ENCODE measurements at places on chromosomes 2 and 18.

GRCh38 chr2:55862246-55862645 lies 61.3 kb downstream of the EFEMP1 start:
- DNase-seq, result no peak

DNA sequence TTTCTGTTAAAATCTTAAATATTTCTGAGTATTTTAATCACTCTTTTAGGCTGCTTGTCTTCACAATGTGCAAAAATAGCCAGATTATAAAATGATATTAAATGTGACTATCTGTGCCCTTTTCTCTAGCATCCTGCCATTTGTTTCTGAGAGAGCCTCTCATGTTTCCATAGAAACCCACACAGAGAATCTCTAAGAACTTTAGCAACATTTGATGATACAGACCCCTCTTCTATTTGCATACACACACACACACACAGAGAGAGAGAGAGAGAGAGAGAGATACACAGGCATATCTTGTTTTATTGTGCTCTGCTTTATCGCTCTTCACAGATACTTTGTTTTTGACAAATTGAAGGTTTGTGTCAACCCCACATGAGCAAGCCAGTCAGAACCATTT lies 134.5 kb upstream of the DDX18 start:
- no peak for DNase-seq

DNA sequence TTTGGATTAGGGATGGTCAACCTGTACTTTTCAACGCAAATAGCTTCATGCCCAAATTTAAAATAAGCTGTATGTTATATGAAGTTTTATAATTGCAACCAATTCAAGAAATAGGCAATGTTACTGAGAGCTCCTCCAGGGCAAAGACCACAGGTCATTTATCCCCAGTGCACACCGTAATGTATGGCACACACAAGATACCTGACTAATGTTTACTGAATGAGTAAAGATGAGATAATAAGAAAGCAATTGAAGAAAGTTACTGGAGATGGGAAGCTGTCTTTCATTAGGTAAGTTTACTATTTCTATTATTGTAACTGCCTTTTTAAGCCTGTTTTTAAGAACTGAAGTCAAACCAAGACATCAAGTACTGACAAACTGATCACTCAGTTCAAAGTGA lies 184.5 kb upstream of the VRK2 start:
- DNase-seq, result no peak

DNA sequence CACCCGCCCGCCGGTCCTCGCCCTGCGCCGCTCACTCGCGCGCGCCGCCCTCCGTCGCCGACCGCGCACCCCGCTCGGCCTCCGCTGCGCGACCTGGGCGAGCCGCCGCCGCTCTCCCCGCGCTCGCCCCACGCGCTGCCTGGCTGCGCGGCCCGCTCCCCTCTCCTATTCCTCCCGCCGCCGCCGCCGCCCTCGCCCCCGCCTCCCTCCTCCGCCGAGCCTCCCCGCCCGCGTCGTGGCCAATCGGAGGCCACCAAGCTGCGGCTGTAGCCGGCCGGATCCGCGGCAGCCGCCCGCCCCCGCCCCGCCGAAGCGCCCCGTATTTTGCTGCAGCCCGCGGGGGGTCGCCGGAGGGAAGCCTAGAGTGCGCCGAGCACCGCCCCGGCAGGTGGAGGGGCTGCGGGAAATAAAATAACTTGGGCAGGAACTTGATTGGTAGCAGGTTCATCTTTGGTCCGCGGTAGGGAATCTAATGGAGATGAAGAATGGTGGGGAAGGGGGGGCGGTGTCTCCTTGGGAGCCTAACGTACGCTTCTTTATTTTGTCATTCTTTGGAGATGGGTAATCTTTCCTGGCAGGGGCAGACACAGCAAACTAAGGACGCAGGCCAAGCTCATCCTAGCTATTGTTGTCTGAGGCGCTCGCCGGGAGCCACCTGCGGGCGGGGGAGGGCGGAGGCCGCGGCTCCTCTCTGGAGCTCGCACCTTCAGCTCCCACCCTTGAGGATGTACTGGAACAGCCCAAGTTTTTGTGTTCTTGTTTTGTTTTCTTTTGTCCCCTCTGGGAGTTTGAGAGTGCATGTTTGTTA lies 1.1 kb upstream of the CDH2 start:
- DNase-seq, result no peak

DNA sequence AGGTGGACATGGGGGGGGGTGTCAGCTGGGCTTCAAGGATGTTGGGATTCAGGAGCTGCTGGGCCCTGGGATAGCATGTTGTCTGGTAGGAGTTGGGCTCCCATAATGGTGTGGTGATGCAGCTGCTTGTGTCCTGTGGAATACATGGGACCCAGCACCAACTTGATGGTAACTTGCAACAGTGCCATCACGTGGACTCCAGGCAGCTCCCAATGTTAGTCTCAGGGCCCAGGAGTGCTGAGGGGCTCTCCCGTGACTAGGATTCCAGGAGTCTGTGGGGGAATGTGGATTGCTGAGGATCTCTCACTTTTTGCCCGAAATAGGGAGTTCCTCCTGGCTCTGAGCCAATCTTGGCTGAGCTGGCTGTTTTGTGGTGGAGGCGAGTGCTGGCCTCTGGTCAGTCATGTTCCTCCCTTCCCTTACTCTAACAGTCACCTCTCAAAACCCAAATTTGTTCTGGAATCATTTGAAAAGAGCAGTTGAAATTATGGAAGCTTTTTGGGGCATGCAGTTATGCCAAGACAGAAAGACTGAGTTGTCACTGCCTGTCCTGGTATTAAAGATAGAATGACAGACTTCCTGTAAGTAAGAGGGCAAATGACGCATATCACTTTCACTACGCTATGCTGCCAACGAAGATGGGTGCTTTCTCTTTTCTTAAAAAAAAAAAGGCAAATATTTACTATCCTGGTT lies 607.1 kb downstream of the ADCYAP1 start:
- no peak for DNase-seq

DNA sequence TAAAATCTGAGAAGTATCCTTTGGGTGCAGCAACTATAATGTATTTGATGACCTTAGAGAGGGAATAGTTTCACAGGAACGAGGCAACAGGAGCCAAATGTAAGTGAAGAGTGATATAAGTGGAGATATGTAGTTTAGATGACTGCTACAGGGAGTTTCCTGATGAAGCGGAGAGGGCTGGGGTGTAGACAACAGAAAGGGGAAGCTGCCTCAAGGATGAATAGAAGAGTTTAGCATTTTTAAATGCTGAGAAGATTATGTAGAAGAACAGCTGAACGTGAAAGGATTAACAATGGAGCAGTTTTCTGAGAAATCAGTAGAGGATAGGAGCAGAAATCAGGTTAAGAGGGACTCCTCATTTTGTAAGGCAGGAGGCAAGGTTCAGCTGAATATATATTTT lies 133.3 kb downstream of the LCLAT1 start:
- no peak for DNase-seq

DNA sequence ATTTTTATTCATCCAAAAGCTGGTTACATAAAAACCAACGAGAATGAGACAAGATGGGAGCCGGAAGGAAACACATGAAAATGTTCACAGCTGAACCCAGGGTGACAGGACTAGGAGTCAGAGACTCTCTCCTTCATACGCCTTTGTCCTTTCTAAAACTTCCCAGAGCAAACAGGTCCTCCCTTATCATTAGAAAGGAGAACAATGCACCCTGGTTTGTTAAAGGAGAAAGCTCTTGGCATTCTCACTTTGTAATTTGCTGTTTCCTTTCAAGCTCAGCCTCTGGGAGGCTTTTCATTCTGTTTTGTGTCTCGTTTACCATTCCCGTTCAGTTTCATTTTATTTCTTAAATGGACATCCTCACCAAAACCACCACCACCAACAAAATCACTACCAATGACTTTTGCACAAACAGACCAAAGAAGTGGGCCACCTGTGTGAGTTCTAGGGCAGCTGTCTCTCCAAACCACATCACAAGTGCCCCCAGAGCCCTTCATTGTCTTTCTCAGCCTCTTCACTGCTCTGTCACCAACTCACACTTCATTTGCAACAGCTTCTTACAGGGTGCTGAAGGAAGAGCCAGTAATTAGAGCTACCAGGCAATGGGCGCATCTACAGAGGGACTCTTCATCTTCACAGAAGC lies 105.3 kb downstream of the HDAC4 start:
- DNase-seq, result no peak

- no peak for DNase-seq
Observed at GRCh38 chr18:7102131-7102530, 15.5 kb downstream of the LAMA1 start.

DNA sequence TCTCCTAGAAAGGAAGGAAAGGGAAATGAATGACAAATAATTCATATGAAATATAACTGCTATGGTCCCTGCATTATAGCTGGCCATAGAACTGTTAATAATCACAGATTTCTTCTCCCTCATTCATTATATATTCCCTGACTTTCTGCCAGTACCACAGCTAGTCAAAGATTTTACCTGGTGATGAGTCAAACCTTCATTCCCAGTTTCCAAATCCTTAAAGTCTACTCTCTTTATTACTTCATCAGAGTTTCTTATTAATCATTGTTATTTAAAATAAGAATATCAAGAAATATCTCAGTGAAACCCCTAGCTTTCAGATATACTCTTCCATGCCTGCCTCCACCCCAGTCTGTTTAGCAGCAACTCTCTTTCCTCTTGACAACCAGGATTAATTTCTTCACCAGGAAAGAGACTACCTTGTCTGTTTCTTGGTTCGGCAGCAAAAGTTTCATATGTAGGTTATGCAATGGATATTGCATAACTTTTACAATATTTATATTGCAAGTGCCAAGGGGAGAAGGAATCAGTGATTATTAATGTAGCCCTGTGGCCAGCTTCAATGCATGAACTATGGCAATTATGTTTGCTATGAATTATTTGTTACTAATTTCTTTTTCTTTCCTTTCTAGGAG lies 533.8 kb downstream of the FBXO15 start:
- DNase-seq, result no peak

- no peak for DNase-seq
Observed at GRCh38 chr2:39228413-39229209, 15.2 kb downstream of the CDKL4 start.

DNA sequence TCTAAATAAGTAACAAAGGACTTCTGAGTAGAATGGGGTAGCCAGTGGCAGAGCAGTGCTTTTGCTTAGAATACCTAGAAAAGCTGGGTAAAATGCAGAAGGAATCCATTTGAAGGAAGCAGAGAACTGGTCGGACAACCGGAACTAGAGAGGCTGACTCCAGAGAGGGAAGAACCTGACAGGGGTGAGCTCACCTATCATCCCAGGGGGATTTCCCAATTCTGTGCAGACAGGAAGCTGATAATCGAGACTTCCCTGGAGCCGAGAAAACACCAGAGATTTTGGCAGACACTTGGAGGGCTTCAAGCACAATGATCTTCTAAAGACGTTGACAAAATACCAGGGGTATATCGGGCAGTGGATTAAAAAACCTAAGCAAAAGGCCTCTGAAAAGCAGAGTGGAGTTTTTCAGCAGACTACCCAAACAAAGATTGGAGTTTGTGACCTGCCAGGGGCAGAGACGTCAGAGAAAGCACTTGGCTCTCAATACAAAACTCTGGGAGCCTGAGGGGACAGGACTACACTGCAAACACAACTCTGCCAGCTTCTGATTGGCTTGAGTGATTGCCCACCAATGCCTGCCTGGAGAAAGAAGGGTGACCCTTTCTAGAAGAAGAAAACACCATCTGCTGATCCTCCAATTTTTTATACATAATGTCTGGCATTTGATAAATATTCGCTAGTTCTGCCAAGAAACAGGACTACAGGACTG lies 67.5 kb upstream of the TTN start:
- DNase-seq, result no peak

DNA sequence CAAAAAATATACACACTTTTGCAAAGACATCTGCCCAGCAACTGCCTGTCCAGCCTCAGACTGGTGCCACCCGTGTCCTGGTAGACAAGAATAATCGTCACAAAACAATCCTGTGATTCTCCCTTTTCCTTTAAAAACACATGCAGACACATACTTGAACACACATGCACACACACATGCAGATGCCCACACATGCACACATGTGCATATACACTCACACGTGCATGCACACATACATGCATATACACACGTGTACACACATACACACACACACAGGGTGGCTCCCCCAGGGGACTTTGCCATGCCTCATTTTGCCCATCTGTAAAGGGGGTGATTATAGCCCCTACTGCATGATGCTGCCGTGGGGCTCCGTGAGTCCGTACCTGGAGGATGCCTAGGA lies 24.9 kb upstream of the ALPP start:
- DNase-seq, result no peak

DNA sequence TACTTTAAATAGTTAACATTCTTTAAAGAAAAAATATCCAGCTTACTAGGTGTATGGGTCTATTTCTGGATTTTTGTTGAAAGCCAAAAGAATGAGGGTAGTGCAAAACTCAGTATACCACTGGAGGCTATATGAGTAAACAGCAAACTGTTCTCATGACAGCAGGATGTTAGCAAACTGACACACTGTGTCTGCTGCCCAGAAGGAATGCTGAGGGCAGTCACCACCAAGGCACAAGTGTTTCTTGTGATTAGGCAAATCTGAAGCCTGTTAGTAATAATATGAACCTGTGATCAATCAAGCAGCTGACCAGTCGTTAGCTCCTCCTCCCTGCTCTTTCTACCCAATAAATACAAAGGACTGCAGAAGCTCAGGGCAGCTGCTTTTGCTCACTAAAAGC lies 50.5 kb upstream of the SULT1C3 start:
- no peak for DNase-seq

DNA sequence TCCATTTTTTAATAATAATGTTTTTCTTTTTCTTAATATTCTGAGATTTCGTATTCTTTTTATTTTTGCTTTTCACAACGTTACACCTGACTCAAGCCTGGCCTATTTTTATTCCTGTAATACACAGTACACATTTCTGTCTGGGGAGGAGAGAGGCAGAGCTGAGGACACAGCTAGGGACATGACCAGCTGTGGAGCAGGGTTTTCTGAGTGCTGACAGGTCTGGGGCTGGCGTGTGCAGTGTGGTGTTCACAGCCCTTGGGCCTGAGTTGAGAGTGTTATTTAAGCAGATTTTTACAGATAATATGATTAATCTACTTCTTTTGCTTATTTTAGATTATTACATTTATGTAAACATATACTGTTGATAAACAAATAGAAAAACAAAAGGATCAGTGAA lies 55.9 kb downstream of the ZAP70 start:
- DNase-seq, result no peak

DNA sequence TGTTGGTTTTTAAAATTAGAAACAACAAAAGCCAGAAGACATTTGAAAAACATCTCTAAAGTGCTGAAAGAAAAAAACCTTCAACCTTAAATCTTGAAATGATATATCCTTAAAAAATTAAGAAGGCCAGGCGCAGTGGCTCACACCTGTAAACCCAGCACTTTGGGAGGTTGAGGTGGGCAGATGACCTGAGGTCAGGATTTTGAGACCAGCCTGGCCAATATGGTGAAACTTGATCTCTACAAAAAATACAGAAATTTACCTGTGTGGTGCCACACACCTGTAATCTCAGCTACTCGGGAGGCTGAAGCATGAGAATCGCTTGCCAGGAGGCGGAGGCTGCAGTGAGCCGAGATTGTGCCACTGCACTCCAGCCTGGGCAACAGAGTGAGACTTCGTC lies 87.7 kb upstream of the SIX2 start:
- no peak for DNase-seq

DNA sequence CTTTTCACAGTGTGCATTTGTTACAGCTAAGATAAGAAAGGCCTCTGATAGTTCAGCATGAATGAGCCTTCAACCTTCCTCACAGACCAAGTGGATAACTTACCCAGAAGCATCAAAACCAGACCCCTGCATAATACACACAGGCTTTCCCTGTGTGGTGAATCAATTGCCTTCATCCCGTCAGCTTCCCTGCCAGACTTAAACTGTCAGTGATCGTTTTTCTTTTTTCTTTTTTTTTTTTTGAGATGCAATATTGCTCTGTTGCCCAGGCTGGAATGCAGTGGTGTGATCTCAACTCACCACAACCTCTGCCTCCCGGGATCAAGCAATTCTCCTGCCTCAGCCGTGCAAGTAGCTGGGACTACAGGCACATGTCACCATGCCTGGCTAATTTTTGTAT lies 20.5 kb upstream of the SLC35F5 start:
- no peak for DNase-seq
